NCI-H1436 (cell line): ENCODE measurements at places on chromosomes 12 and 14.
A peak's percentile ranks its signal among the peaks of the same experiment; 100 is the strongest.

DNA sequence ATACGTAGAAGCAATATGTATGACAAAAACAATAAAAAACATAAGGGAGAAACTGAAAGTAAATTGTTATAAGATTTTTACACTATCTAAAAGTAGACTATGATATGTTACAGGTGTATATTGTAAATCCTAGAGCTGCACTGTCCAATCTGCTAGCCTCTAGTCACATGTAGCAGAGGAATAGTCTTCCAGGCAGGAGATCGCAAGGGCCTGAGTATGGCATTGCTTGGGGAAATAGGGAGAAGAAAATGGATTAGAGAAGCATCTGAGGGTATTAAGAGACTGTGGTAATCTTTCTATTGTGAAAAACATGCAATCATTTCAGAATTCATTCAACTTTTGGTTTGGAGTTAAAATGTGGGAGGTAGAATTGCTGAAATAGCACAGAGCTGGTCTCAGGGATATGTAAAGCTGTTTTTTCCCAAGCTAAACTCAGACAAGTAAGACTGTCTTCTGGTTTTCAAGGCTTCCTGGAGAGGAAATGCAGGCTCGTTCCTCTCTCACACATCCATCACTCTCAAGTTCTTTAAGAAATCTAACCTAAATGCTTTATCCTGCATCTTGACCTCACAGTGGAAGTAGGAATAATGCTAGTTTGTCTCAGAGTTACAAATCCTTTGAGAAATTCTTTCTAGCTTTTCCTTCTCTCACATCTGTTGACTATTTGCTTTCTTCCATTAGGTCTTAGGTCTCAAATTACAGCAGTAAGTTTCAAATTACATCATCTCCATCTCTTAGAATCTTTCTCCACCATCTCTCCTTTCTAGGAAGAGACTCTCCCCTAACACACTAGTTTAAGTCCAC, 7.6 kb upstream of the CCDC184 start:
- DNase-seq, result no peak

GRCh38 chr14:64726585-64726890, 22.3 kb downstream of the PLEKHG3 start:
- peak; percentile 74 for DNase-seq

- no peak for DNase-seq
Observed at GRCh38 chr12:67981287-67982162, 7.7 kb upstream of the IFNG-AS1 start.

DNA sequence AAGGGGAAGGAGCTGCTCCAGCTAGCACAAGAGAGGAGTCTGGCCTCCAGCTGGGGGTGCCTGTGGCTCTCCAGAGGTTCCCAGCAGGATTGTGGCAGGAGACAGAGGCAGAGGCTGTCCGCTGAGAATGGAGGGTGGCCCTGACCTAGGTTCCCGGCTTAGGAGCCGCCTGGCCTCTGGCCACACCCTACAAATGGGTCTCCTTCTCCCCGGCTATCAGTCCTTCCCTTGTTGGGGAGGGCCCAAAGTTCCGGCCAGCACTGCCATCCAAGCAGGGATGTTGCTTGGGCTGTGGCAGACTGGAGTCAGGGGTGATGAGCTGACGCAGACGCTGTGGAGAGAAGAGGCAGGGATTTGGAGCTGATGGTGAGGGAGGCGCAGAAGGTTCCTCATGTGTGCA, 23.1 kb downstream of the SLC6A12 start:
- no peak for DNase-seq

GRCh38 chr12:12836571-12836970, 23.4 kb downstream of the DDX47 start:
- DNase-seq, result no peak

DNA sequence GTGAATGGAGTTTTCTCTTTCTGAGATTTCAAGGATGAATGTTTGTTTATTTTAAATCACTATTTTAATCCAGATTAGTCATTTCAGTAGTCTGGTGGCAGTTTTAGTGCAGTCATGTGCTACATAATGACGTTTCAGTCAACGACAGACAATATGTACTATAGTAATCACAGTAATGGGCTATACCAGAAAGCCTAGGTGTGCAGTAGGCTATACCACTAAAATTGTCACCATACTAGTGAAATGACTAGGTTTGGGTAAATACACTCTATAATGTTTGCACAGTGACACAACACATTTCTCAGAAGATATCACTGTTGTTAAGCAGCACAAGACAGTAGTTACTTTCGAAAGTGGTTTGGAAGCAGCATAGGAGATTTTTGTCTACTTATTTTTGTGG, 203.1 kb downstream of the ETNK1 start:
- no peak for DNase-seq

DNA sequence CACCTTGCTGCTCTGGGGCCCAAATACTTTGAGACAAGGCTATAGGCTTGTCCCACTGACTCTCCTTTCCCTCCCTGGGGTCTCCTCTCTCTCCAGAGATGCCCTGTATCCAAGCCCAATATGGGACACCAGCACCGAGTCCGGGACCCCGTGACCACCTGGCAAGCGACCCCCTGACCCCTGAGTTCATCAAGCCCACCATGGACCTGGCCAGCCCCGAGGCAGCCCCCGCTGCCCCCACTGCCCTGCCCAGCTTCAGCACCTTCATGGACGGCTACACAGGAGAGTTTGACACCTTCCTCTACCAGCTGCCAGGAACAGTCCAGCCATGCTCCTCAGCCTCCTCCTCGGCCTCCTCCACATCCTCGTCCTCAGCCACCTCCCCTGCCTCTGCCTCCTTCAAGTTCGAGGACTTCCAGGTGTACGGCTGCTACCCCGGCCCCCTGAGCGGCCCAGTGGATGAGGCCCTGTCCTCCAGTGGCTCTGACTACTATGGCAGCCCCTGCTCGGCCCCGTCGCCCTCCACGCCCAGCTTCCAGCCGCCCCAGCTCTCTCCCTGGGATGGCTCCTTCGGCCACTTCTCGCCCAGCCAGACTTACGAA, 3.1 kb downstream of the NR4A1 start:
- DNase-seq, result no peak

- no peak for DNase-seq
Observed at GRCh38 chr14:61511558-61511948, 183.8 kb upstream of the HIF1A start.

DNA sequence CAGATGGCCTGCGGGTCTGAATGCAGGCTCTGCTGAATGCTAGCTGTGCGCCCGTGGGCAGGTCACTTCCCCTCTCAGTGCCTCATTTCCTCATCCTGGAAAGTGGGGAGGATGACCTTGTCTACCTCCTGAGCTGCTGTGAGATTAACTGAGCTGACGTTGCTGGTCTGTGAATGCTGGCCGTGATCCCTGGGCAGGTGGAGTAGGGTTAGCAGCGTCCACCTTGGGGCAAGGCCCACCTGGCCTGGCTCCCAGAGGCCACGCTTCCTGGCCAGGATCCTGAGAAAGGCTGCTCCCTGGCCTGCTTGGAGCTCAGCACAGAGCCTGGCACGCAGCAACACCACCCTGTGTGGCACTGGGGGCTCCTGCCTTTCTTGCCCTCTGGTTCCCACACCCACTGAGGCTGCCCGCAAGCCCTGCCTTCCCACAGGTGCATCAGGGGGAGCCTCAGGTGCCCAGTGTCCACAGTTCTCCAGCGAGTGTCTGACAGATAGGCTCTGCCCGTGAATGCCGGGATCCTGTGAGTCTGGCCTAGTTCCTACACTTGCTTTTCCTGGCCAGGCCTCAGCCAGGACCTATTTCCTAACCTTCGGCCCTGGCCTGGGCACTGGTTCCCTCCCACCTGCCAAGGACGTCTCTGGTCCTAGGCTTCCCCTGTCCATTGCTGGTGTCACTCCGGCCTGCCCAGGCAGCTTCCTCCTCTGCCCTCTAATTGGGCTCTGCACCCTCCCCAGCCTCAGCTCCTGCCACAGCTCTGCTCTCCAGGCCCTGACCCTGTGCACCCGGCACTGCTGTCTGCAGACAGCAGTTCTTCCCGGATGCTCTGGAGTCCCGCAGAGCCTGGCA, 37.2 kb upstream of the TDRD9 start:
- DNase-seq, result no peak

- no peak for DNase-seq
Observed at GRCh38 chr14:75379930-75380270, 47.9 kb upstream of the JDP2 start.

GRCh38 chr14:38107216-38107631, 100.5 kb upstream of the SSTR1 start:
- no peak for DNase-seq

- DNase-seq, result peak; percentile 62
Observed at GRCh38 chr14:103292426-103293374, 41.3 kb upstream of the EIF5 start.

- no peak for DNase-seq
Observed at GRCh38 chr14:69378274-69378673, 19.8 kb downstream of the ERH start.

GRCh38 chr12:22766911-22767420, 142.0 kb downstream of the ETNK1 start:
- DNase-seq, result no peak
